ENCODE measurements at places on chromosomes 5 and 9.
A peak's percentile ranks its signal among the peaks of the same experiment; 100 is the strongest.

DNA sequence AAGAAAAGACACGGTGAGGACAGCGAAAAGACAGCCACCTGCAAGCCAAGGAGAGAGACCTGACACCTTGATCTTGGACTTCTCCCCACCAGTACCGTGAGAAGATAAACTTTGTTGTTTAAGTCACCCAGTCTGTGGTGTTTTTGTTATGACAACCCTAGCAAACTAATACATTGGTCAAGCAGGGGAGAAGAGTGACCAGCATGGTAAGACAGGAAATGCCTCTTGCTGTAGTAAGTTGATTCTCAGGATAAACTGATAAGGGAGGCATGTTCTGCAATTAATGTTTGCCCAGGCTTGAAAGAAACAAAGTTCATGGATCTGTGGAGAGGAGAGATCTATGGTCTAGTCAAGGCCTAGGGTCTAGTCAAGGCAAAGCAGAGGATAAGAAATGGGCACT lies 801.2 kb downstream of the MAT2B start:
- DNase-seq = no peak

- DNase-seq = no peak
Measured at GRCh38 chr5:168777651-168778050, 198.5 kb upstream of the PANK3 start.

DNA sequence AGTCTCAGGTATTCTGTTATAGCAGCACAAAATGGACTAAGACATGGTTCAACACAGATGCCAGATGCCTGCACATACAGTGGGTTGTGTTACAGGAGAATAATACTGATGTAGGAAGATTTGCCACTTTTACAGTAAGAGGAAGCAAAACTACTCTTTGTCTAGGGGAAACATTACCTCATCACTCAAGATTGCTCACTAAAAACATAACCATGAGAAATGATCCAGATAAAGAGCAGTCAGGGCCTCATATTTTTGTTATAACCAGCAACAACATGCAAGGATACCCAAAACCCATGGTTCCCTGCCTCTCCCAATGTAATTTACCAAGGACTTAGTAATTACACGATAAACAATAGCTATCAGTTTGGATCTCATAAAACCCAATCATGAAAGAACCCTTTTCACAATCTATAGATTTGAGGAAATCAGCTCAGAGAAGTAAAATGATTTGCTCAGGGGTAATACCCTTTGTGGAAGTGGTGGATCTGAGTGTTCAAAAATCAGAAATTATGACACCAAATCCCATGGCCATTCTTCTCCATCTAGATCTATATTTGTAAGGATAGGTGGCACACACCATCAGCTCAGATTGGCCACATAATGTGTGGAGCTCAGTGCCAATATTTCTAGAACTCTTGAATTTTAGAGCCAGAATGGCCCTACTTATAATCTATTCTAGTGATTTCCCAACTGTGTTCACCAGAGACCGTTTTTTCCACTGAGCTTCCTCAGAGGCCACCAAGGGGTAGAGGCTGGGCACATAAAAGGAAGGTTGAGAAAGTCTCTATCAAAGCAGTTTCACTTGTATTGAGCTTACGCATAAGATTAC lies 27.8 kb downstream of the DPYSL3 start:
- peak; percentile 74 for DNase-seq

- peak; percentile 82 for DNase-seq
Measured at GRCh38 chr5:143913008-143913752, 101.2 kb downstream of the HMHB1 start.

GRCh38 chr5:80763211-80763610 lies 108.4 kb upstream of the DHFR start:
- no peak for DNase-seq

DNA sequence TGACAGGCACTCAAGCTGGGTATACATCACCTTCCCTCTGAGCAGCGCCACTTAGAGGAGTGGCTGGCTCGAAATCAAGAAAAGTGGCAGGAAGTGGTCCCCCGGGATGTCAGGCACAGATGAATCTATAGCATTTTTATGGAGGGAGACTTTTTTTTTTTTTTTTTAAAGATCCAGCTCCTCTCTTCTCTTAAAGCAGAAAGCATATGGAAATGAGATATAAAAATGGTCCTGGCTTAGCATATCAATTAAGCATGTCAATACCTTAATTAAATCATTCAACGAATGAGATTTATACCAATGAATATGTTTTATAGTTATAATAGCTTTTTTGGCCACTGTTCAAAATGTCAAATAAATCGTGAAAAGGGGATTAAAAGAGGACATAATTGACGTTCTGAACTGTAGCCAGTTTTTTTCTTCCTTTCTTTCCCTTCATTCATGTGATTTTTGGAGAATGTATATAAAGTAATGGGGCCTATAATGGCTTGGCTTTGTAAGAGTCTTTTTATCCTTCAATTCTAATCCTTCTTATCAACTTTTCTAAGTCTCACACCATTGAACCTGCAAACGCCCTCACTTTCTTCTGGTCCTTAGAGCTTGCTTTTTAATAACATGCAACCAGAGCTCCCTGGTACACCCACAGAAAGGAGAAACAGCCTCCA lies 319.2 kb upstream of the PANK3 start:
- no peak for DNase-seq

DNA sequence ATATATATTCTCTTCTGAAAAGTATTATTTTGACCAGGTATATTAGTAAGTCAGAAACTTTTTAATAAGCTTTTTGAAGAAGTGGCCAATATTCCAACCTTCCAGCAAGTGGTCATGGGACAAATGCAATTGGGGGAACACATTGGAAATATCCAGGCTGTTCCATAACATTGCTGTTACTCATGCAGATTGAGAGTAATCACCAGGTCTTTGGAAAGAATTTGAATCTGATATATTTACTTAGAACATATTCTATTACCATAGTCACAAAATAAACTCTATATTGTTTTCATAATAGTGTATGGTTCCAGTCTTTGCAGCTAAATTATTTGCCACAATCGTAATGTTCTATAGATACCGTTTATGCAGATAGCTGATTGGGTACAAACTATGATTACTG lies 102.8 kb downstream of the TAF11L14 start:
- DNase-seq = peak; percentile 19

DNA sequence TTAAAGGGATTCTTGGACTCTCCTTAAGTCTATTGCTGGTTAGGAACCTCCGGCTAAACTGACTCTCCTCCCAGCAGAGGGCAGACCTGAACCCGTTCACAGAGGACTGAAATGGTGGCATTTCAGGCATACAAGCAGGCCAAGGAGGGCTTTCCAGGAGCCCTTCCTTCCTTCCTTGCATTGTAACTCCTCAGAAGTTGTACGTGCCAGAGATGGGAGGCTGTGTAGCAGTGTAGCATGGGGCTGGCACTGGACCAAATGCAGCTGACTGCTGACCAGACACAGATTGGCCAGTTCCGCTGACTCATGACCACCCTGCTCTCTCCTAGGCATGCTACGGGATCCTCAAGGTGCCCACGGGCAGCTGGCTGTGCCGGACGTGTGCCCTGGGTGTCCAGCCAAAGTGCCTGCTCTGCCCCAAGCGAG lies 36.4 kb downstream of the JADE2 start:
- peak; percentile 30 for DNase-seq

DNA sequence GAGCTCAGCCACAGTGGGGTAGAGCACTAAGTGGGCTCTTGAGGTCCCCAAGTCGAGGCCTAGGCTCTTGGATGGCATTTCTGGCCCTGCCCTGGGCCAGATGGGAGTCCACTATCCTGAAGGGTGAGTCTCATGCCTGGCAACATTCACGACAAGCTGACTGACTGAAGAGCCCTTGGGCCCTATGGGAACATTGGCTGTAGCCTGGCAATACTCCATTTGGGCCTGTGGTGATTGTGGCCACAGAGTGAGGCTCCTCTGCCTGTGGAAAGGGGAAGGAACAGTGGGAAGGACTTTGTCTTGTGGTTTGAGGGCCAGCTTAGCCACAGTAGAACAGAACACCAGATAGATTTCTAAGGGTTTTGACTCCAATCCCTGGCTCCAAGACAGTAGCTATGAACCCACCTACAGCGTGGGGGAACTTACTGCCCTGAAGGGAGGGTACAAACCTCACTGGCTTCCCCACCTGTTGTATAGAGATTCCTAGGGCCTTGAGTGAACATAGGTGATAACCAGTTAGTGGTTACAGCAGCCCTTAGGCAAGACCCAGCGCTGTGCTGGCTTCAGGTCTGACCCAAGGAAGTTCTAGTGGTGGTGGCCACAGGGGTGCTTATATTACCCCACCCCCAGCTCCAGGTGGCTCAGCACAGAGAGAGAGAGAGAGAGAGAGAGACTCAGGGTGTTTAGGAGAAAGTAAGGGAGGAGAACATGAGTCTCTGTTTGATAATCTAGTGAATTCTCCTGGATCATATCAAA lies 72.4 kb downstream of the KIAA0825 start:
- no peak for DNase-seq

DNA sequence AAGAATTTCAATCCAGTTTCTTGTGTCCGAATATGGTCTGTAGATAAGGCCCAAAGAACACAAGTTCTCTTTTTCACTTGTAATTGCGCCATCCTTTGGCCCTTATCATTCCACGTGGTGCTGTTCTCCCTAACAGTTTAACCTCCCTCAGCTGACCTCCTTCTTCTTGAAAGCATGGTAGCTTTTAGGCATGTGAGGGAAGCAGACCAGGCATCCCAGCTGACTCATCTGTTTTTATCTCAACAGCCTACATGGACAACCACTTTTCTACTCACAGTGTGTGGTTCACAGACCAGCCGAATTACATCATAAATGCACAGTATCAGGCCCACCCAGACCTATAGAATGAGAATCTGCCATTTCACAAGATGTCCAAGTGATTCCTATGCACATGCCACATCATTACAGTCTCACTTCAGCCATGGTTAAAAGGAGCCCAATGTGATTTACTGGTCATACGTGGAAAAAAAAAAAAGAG lies 26.9 kb upstream of the PLIN2 start:
- DNase-seq = peak; percentile 65

DNA sequence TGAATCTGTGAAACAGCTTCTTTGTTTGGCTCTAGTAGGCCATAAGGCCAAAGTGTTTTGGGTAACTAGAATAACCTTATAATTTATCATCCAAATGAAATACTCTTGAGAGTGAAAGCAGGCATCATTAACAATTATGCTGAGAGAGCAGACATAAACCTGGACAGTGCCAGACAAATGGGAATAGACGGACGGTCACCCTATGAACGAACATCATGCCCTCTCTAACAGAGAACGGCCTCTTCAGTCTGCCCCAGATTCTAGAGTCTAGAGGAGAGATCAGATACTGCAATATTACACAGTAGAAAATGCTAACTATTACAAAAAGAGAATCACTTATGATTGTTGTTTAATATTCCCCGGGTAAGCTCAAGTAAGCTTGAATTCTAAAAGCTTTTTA lies 68.5 kb downstream of the APBA1 start:
- DNase-seq = no peak

- no peak for DNase-seq
Measured at GRCh38 chr9:89690334-89690912, 85.6 kb downstream of the GADD45G start.

DNA sequence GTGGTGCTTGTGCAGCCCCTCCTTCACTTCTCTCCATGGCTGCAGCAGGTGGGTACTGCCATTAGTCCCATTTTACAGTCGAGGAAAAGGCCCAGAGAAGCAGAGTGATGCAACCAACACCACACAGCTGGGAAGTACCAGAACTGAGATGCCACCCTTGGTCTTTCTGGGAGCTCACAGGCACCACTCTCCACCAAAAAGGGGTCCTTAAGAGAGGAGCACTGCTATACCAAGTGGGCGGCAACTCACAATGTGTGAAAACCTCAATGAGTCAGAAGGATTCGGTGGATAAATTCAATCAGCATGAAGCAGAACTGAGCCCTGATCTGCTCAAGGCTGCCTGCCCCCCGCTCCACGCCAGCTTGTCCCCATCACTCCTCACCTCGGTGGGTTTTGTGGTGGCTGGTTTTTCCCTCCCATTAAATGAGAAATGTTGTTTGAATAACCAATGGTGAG lies 213.7 kb downstream of the FSTL4 start:
- DNase-seq = no peak

GRCh38 chr9:71941998-71942567 lies 30.6 kb downstream of the C9orf85 start:
- no peak for DNase-seq

DNA sequence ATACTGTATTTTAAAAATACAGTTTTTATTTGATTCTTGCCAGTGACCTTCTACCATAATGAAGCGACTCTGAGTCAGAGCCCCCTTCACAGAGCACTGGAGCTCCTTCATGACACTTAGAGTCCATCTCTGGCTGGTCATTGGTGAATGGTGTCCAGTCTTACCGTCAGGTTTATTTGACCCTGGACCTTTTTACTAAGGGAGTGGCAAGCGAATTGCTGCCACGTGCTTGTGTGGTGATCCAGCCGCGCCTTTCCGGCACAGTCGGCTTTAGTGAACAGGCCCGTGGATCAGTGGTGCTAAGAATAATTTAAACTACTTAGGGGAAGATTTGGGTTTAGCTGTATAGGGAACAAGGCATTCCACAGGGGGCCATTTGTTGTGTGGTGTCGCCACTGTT lies 48.5 kb downstream of the PRRC2B start:
- no peak for DNase-seq

DNA sequence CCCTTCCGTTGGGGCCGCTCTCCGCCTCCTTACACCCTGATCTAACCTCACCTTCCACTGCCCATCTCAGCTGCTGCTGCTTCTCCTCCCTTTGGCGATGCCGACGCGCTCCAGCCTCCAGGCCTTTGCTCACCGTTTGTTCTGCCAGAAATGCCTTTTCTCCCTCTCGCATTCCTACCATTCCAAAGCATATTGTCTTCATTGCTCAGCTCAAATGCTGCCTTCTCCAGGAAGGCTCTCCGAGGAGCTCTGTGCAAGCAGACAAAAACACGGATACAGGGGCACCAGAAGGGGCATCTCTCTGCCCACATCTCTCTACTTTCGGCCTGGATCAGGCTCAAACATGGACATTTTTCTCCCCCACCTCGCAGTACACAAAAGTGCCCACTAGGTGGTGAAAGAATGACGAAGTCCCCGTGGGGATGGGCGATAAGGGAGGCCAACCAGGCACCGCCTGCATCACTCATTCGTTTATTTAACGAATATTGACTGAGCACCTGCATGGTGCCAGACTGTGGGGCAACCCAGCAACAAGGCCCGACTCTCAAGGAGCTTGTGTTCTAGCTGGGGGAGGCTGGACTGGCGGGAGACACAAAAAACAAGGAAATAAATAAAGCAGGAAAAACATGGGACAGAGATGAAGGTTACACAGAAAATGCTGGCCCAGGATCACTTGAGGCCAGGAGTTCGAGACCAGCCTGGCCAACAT lies 7.3 kb upstream of the GRHPR start:
- peak; percentile 81 for DNase-seq

Measured in fibroblast of upper back skin (primary cell).